ENCODE measurements at places on chromosomes 12 and 14. TPM values are rescaled to one million over a fixed set of nuclear protein-coding genes. Genes with fewer than 3 reads are reported as not detected.

DNA sequence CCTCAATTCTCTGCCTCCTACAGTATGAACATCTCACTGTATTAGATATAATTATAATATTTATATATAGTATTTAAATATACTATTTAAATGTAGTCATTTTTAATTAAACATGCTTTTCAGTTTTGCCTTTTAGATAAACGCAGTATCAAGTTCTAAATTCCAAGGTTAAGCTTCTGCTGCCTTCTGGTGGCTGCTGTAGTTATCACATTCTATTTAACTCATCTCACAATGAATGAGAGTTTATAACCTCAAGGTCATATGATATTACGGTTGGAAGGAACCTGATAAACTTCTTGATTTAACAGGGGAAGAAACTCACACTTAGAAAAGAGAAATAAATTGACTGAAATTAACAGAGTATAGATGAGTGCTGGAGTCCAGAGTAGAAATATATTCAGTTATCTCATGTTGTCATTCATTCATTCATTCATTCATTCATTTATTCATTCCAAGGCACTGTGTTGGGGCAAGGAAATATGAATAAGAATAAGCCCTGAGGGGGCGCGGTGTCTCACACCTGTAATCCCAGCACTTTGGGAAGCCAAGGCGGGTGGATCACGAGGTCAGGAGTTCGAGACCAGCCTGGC is 31.9 kb downstream of the GUCY2C start:
- DNase-seq: no peak
- H3K36me3 ChIP-seq: no peaks in the 10 kb centered on the region
- H3K27me3 ChIP-seq: no peaks in the 10 kb centered on the region
- no peak overlapping the region for H3K27ac ChIP-seq
- H3K4me3 ChIP-seq: no peak overlapping the region
- no peaks in the 10 kb centered on the region for H3K4me1 ChIP-seq

DNA sequence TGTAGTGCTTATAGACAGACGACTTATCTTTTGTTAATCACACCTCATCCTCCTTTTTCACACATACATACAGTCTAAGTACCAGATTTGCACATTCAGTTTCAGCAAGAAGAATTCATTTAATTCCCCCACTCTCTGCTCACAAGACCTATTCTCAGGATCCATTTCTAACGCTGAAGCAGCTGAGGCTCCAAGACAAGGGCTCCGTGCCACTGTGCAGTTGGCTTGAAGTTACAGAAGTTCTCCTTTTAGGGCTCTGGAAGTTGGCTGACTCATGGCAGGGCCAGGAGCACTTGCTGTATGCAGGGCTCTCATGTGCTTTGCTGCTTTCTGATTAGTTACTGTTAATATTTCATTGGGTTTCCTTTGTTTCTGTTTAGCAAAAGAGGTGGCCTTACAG is 1566.9 kb upstream of the TMEM132C start:
- H3K36me3 ChIP-seq: no peaks in the 10 kb centered on the region
- H3K27me3 ChIP-seq: no peaks in the 10 kb centered on the region
- H3K27ac ChIP-seq: no peak overlapping the region
- H3K4me3 ChIP-seq: no peak overlapping the region
- no peaks in the 10 kb centered on the region for H3K4me1 ChIP-seq

GRCh38 chr12:118827047-118827446 is 154.3 kb upstream of the SRRM4 start:
- no peaks in the 10 kb centered on the region for H3K4me1 ChIP-seq
- no peak overlapping the region for H3K27ac ChIP-seq
- H3K27me3 ChIP-seq: no peaks in the 10 kb centered on the region
- DNase-seq: no peak

DNA sequence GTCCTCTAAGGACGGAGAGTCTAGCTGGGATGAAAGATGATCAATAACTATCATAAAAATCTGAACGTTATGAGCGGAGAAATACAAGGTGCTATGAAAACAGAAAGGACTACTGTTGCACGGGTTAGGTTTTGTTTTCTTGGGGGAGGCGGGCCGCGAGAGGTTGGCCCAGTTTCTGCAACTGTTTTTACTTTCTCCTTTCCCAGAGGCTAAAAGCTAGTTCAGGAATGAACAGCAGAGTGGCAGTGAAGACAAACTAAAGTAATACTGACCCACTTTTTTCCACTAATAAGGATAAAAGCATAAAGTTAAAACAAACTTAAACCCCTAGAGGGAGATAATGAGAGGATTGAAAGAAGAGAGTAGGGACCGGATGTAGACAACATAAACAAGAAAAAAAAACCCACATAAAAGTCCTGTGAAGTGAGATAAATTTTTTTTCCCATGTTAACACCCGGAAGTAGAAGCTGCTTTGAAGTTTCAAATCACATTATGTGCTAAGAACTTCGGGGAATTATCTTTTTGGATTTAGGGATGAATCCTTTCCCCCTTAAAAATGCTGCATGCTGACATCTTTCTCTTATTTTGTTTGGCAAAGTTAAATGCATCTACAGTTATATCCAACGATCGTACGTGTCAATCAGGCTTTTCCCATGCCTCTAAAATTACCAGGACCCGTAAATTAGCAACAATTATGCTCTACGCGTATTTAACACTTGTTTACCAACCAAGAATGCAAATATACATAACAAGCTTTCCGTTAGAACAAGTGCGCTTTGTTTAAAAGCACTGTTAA is 1.0 kb upstream of the CDK17 start:
- no peaks in the 10 kb centered on the region for H3K4me1 ChIP-seq
- H3K27me3 ChIP-seq: no peaks in the 10 kb centered on the region
- peak overlapping the region; percentile 91 for H3K27ac ChIP-seq
- H3K36me3 ChIP-seq: no peaks in the 10 kb centered on the region
- peak; percentile 93 for DNase-seq

The IRAK4 gene
- polyA plus RNA-seq: 9.4 TPM

DNA sequence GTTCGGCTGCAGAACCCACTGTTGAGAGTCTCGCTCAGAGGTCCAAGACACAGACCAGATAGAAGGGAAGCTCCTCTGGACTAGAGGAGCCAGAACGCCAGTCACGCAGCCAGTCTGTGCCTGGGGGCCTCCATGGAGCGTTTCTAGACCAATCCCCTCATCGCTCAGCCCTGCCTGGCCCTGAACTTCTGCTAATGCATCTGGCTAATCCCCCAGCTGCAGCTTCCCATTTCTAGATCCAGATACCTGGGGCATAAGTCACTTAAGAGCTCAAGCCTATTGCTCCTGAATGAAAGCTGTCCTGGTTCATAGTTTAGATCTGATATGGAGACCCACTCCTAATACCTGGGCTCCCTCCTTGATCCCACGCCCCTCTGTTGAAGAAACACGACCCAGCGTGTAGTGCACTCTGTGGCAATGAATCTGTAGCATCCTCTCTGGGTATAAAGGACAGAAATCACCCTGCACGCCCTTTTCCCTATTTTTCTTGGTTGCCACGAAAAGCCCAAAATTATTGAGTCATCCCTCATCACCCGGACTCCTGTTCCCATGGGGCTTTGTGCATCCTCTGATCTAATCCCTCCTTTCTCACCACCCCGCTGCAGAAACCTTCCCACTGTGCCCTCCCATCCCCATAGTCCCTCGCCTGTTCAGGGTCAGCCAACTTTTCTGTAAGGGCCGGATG is 341.6 kb upstream of the FKBP4 start:
- H3K27ac ChIP-seq: no peak overlapping the region
- H3K36me3 ChIP-seq: no peaks in the 10 kb centered on the region
- no peak for DNase-seq
- no peaks in the 10 kb centered on the region for H3K4me1 ChIP-seq
- no peak overlapping the region for H3K4me3 ChIP-seq
